ENCODE measurements at places on chromosomes 13 and 19. TPM values are rescaled to one million over a fixed set of nuclear protein-coding genes. Genes with fewer than 3 reads are reported as not detected.

The ATP8A2 gene
- total RNA-seq, result 0.11 TPM

DNA sequence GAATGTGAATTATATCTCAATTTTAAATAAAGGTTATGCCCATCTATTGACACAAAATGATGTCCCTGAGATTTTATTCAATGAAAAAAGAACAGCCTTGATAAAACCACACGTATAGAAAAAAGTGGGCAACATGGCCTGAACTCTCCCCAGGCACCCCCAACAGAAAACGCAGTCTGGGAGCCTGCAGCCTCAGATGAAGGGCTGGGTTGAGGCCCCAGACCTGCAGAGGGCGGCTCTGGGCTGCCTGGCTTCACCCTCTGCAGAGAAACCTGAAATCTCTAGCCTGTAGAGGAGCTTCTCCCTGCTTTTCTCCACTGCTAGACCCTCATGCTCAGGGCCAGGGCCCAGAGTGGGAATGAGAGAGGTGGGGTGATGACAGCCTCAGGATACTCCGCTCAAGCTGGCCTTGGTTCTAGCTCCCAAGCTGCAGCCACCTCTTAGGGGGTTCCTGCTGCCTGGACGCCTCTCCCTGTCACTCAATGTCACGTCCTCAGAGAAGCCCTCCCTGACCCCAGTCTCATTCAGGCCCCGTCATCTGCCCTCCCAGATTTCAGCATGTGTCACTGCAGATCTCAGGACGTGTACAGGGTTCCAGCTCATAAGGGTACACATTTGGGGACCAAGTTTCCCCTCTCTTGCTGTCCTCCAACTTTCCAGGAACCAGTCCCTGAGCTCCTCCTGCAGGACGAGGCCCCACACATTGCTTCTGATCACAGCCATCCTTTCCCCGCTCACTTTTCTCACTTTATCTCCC, 1.8 kb downstream of the MBD3 start:
- DNase-seq, result no peak

- DNase-seq, result no peak
Observed at GRCh38 chr19:33388231-33388724, 14.8 kb downstream of the CEBPG start.

DNA sequence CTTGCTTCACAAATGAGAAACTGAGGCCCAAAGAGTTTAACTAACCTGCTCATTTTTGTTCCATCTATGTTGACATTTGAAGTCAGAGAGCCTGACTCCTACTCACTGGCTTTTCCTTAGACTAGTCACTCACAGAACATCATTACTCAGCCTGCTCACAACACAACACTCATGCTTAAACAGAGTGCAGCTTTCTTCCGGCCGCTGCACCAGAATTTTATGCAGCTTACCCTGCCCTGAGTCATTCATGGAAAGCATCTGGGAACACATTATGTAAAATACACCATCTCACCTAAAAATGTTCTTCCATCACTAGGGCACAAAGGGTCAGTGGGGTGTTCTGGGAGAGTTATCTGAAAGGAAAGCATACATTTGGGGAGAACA, 303.4 kb downstream of the SPRY2 start:
- DNase-seq, result no peak

- no peak for DNase-seq
Observed at GRCh38 chr19:9958379-9958821, 22.1 kb upstream of the OLFM2 start.

DNA sequence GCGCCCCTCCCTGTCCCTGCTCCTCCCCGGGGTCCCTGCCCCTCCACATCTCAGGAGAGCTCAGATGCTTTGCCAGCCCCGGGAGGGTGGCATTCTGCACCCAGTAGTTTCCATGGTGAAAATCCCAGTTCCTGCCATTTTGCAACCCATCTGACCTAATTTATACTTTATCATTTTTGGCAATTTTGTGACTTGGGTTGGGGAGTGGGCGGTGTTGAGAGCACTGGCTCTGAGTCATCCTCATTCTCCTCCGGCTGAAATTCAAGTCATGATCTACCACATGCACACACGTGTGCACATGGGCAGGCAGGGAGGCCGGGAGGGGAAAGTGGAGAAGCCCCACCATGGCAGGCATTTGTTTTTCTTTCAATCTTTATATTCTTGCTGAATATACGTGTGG, 208.6 kb downstream of the URI1 start:
- no peak for DNase-seq

DNA sequence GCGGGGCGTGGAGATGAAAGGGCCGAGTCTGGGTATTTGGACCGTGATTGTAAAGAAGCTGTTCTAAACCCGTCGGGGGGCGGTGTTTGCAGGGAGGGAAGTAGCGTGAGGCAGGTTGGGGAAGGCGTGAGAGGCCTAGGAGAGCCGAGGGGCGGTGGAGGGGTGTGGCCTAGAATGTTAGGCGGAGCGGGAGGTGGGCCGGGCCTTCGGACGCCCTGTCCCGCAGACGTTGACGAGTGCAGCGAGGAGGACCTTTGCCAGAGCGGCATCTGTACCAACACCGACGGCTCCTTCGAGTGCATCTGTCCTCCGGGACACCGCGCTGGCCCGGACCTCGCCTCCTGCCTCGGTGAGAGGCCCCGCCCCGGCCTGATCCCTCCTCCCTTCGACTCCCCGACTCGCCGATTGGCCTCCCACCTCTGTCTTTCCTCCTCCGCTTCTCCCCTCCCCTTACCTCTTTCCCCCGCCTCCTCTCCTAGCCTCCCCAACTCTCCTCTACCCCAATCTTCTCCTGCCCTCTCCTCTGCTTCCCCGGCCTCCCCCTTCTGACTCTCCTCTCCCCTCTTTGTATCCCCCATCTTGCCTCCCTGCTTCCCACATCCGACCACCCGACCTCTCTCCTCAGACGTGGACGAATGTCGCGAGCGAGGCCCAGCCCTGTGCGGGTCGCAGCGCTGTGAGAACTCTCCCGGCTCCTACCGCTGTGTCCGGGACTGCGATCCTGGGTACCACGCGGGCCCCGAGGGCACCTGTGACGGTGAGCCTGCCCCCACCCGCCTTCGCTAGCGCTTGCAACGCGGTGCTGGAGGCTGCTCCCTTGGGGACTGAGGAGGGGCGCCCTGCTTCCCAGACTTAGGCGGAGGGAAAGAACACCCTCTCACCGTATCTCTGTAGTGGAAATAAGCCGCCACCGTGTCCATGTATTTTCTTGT, 12.8 kb downstream of the LTBP4 start:
- peak; percentile 82 for DNase-seq

DNA sequence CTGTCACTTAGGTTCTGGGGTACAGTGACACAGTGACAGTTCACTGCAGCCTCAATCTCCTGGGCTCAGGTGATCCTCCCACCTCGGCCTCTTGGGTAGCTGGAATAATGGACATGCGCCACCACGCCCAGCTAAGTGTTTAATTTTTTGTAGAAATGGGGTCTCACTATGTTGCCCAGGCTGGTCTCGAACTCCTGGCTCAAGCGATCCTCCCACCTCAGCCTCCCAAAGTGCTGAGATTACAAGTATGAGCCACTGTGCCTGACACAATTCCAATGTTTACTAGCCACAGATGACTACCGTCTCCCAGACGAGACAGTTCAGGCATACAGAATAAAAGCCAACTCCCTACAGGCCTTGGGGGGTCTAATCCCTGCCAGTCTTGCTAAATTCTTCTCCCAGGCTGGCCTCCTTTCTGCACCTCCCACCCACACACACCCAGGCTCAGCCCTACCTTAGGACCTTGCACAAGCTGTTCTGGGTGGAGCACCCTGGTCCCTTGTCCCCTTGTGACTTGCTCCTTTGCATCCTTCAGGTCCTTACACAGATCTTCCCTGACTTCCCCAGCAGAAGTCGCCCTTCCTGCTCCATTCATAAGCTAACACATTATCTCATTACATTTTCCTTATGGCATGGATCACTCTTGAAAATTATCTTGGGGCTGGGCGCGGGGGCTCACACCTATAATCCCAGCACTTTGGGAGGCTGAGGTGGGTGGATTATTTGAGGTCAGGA, 106.4 kb downstream of the INSR start:
- no peak for DNase-seq

DNA sequence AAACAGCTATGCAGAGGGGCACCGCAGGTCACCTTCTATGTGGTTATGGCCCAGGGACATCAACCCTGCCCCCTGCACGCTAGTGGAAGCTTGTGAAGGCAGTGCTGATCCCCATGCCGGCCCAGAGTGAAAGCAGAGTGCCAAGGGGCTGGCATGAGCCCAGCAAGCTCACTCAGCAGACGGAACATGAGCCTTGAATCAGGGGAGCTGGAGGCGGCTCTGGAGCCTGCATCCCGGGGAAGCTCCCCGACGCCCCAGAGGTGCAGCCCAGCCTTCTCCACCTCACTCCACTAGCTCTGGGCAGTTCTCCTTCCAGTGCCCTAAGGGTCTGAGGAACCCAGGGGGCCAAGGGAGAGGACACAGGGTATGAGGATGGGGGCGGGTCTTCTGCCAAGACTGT, 19.0 kb upstream of the ISYNA1 start:
- DNase-seq, result peak; percentile 68

GRCh38 chr13:53782488-53782961, 753.9 kb downstream of the OLFM4 start:
- peak; percentile 5 for DNase-seq
